ENCODE measurements at places on chromosomes 5 and 9.

DNA sequence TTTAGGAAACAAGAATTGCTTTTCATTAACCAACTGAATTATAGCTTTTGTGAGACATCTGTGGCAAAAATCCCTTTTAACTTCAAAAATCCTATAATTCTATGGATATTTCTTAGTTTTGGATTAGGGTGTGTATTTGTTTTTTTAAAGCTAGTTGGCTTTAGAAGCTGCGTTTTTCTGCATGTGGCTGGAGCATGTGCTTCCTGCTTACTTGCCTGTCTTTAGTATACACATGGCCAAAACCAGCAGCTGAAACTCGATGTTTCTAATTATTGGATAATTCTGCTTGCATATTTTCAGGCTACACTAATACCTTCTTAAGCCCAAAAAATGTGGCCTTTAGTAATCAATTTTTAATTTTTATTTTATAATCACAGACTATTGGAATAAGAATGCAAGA, 8.9 kb downstream of the RECK start:
- no peak for DNase-seq

DNA sequence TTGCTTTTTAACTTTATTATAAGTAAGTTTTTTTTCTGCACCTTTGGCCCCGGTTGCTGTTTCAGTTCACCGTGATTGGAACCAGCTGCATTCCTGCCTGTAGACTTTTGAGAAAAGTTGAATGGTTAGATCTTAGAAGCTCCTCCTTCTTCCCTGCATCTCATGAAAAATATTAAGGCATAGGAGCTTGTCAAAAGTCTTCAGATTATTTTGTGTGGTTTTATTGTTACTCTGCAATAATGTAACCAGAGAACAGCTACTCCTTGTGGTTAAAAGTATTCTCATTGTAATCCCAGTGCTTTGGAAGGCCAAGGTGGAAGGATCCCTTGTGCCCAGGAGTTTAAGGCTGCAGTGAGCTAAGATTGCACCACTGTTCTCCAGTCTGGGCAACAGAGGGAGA, 3.3 kb upstream of the SLC2A8 start:
- DNase-seq: no peak

DNA sequence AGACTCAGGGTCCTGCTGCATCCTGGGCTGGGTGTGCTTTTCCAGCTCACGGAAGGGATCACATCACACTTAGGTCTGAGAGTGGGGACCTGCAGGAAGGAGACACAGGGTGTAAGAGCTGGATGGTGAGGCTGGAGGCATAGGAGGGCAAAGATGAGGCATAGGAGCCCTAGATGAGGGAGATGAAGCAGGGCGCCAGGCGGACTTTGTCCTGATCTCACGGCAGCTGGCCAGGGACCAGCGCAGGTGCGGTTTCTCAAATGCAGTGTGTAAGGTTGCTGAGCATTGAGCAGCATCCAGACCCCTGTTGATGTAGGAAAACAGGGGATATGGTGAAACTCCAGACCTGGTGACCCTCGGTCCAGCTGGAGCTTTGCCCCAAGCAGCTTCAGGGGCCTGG, 156.5 kb downstream of the PSAT1 start:
- no peak for DNase-seq

DNA sequence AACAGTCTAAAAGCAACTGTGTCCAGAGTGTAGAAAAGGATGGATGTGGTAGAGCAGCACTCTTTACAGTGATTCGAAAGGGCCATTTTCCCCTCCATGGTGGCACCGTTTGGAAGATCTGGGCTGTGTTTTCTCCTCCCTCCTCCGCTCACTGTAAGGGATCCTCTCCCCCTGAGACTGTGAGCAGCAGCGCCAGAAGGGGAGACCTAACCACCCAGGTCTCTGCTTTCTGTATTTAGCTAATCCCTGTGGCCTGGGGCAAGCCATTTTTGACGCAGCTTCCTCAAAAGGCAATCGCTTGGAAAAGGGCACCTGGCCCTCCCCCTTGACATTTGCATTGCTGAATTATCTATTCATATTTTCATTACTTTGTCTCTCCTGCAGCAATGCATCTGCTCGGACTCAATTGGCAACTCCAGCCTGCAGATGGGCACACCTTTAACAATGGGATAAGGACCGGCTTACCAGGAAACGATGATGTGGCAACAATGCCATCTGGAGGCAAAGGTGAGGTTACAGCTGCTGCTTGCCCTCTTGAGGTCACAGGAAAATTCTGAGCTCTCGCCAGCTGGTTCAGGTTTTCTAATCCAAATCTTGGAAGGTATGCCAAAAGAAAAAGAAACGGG, 244.3 kb upstream of the WWC1 start:
- no peak for DNase-seq

DNA sequence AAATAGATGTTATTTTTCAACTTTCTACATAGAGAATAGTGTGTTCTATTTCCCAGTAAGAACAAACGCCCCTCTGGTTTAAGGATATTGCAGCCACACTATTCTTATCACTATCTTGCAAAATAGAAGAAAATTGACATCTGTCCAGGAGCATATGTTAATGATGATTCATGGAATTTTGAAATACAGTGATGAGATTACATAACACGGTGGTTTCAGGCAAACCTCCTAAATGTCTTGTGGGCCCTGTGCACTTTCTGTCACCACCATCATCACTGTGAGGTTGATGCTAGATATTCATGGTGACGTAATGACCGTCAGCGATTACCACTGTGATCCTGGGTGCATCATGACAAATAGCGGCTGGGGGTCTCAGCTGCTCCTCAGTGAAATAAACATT, 48.1 kb downstream of the CFAP90 start:
- no peak for DNase-seq

DNA sequence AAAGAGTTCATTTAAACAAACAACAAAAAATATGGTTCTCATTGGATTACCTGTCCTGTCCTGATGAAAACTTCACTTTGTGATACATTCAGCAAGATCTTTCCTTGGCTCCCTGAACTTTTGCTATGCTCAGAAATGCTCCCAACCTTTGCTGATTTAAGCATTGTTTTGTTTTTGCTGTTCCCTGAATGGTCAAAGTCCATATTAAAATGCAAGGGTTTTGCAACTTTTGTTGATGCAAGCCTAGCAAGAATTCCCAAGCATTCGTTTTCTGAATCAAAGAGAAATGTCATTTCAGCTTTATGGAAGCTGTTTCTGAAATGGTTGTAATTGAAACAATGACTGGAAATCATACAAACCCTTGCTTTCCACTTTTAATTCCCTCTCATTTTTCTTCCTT, 3.1 kb upstream of the SFXN1 start:
- DNase-seq: no peak

GRCh38 chr5:172005708-172006320, 624 bp downstream of the FBXW11 start:
- peak; percentile 13 for DNase-seq

DNA sequence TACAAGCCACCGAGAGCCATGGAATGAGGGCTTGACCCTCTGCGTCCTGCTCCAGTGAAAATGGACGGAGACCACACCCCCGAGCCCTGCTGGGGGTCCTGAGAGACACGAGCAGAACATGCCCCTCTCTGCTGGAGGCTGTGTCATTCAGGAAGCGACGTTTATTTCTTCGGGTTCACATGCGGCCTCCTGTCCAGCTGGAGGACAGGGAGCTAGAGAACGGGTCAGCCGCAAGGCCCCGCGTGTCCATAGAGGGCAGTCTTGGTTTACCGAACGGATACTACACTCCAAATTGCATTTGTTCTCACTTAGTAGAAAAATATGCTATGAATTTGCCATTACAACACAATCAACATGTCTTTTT, 36.1 kb downstream of the MRPL36 start:
- DNase-seq: no peak

DNA sequence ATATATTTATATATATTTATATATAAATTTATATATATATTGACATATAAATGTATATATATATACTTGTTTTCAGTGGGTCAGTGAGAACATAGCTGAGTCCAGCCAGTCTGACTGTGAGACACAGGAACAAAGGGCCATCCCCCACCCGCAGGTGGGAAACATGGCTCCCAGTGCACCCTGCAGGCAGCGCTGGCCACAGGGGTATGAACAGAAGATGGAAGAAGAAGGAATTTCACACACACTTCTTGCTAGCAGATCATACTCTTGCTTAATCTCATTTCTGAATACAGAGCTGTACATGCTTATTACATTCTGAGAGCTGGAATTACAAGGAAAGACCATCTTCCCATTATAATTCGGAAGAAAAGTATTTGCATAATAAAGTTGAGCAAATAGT, 595.4 kb downstream of the IRX1 start:
- no peak for DNase-seq

DNA sequence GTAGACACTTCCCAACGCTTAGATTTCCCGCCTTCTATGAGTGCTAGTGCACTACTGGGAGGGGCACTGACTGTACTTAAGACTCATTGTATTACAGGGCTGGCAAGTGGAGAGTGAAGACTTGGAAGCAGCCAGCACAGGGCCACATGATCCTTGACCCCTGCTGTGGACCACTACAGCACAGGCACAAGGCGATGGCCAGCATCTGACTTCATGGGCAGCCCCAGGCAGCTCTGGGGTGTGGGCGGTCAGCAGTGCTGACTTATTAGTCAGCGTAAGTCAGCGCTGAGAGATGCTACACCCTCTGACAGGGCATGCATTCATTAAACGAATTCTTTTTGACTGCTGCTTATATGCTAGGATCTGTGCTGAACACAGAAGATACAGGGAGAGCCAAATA, 9.3 kb downstream of the SLC46A2 start:
- DNase-seq: no peak

- no peak for DNase-seq
Observed at GRCh38 chr9:100394032-100394695, 32.8 kb upstream of the MSANTD3 start.

- DNase-seq: no peak
Observed at GRCh38 chr5:76169146-76169905, 86.1 kb downstream of the SV2C start.

- no peak for DNase-seq
Observed at GRCh38 chr9:135127718-135128670, 40.5 kb downstream of the OLFM1 start.

GRCh38 chr5:64462391-64462790, 43.4 kb upstream of the RGS7BP start:
- DNase-seq: no peak

DNA sequence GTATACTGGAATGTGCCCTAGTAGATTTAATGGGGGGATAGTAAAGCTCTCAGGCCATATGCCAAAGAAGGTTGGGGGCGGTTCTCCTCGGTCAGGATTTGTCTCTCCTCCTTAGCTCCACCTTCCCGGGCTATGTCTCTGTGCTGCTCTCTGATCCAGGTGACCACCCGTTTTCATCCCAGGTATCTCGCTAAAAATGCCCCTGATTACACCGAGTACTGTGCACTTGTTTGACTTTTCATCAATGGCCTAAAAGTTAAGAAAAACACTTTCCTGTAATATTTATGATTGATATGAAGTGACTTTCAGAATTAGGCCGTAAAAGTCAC, 724 bp downstream of the NDUFS6 start:
- no peak for DNase-seq

GRCh38 chr5:157486861-157487260, 26.8 kb downstream of the NIPAL4 start:
- DNase-seq: no peak

- no peak for DNase-seq
Observed at GRCh38 chr9:116800885-116801284, 113.8 kb downstream of the TRIM32 start.

GRCh38 chr5:106728208-106728607, 942.5 kb downstream of the EFNA5 start:
- DNase-seq: no peak

DNA sequence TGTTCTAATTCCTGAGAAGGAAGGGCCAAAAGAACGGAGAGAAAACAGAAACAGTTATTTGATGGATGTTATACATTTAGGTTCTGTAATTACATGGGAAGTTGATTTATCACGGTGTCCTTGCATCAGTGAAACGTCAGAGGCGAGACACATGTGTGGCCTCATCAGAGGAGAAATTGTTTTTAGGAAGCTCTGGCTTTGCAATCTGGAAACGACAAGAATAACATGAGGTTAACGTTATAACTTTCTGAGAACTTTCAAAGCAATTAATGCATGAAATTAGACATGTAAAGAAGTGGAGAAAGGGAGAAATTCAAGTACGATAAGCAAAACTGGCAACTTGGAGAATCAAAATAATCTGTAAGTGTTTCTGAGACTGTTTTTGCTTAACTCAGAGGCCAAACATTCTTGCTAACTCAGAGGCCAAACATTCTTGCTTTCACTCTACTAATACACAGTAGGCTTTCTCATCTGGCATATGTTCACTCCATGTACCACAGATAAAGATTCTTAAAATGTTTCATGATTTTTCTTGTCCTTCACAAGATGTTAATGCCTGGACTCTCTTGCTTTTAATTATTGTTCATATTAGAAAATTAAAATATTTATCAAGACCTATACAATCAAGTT, 933.0 kb downstream of the TLE4 start:
- no peak for DNase-seq

DNA sequence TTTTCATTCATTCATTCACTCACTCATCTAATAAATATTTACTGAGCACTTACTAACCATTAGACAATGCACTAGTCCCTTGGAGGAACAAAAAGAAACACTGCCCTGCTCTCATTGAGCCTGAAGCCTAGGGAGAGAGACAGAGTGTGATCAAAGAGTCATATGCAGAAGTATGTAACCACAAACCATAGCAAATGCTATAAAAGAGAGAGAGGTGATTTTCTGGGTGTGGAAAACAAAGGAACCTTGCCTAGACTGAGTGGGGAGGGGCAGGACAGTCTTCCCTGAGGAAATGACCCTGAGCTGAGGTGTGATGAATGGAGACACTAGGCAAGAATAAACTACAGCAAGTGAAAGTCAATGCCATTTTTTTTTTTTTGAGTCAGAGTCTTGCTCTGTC, 10.8 kb upstream of the ADRA1B start:
- no peak for DNase-seq

DNA sequence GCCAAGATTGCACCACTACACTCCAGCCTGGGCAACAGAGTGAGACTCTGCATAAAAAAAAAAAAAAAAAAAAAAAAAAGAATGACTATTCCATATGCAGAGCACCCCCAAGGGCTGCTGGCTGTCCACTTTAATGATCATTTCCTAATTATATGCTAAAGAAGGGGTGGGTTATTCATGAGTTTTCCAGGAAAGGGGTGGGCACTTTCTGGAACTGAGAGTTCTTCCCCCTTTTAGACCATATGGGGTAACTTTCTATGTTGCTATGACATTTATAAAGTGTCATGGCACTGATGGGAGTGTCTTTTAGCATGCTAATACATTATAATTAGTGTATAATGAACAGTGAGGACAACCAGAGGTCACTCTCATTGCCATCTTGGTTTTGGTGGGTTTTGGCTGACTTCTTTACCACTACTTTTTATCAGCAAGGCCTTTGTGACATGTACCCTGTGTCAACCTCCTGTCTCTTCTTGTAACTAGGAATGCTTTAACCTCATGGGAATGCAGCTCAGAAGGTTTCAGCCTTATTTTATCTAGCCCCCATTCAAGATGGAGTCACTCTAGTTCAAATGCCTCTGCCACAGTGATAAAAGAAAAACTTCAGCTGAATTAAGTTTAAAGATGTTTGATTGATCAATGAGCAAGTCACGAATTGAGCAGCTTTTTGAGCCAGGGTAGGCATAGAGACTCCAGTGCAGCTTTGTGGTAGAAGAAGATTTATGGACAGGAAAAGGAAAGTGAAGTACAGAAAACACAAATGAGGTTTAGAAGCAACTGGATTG, 7.1 kb upstream of the NANS start:
- DNase-seq: no peak

GRCh38 chr9:4923580-4924544, 61.2 kb upstream of the JAK2 start:
- no peak for DNase-seq

GRCh38 chr5:59500014-59500413, 393.5 kb downstream of the PDE4D start:
- DNase-seq: no peak

- DNase-seq: no peak
Observed at GRCh38 chr9:133114886-133115603, 6.0 kb downstream of the RALGDS start.

GRCh38 chr9:126386088-126386487, 59.5 kb downstream of the MVB12B start:
- DNase-seq: no peak
